ENCODE measurements at places on chromosomes 1 and 21. TPM values are rescaled to one million over a fixed set of nuclear protein-coding genes. Genes with fewer than 3 reads are reported as not detected.
A peak's percentile ranks its signal among the peaks of the same experiment; 100 is the strongest.

FAM72C gene
- 10.8 TPM for total RNA-seq

DNA sequence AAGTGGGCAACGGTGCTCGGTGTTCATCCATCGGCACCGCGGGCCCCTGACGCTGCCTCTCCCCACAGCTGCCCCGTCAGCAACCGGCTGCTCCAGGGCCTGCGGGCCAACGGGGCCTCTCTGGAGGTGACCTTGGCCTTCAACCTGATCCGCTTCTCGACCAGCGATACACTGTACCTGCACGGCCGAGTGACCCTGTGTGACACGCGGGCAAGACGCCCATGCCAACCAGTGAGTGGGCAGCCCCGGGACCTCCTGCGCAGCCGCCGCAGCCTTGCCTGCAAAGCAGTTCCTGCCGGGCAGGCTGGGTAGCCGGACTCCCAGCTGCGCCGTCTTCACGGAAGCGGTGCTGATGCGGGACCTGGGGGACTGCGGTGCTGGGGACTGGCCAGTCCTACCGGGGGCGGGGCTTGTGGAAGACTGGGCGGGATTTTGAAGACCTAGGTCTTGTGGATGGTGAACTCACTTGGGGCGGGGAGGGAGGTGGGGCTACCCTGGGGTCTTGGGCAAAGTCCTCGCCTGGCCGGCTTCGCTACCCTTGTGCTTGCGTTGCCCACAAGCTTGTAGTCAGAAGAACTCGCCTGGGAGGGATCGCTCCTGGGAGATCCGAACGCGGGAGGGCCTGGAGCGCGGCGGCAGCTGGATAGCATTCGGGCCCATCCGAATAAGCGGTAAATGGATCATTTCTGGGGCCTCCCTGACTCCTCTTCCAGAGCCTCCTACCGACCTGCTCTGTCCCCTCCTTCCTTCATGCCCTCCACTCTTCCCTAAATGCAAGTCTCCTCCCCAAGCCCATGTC, 8.8 kb upstream of the CEP85 start:
- peak; percentile 17 for DNase-seq

GRCh38 chr1:157279138-157279801, 141.1 kb upstream of the ETV3 start:
- DNase-seq, result no peak

DNA sequence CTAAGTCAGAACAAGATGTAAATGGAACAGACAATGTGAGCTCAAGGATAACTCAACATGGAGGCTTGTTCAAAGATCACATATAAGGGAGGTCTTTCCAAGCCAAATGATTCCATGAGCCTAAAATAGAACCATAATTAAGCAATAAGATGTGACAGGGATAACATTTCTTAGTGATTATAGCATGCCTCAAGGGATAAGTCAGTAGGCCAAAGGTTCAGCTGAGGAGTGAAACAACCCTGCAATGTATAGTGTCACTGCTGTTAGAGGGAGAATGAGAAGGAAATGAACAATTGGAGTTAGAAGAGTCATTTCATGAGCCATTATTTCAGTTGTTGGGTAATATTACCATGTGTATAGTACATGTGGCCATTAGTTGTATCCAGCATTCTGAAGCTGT, 25.0 kb downstream of the GORAB start:
- DNase-seq, result no peak

DNA sequence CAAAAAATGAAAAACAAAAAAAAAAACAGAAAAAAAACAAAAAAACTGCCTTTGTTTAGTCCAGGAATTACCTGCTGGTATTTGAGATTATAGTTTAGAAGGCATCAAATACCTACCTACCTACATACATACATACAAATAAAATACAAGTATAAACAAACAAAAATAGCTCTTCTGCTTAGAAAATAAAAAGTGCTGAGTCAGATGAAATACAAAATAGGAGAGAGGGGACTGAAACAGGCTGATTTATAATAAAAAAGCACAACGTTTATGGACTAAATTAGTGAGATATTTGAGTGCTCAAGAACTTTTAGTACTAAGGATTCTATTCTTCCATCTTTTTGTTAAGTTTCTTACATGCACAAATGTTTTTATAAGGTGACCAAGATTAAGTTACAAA, 980.8 kb downstream of the PLA2G4A start:
- DNase-seq, result no peak

- DNase-seq, result no peak
Observed at GRCh38 chr1:154186852-154187501, 4.9 kb downstream of the TPM3 start.

DNA sequence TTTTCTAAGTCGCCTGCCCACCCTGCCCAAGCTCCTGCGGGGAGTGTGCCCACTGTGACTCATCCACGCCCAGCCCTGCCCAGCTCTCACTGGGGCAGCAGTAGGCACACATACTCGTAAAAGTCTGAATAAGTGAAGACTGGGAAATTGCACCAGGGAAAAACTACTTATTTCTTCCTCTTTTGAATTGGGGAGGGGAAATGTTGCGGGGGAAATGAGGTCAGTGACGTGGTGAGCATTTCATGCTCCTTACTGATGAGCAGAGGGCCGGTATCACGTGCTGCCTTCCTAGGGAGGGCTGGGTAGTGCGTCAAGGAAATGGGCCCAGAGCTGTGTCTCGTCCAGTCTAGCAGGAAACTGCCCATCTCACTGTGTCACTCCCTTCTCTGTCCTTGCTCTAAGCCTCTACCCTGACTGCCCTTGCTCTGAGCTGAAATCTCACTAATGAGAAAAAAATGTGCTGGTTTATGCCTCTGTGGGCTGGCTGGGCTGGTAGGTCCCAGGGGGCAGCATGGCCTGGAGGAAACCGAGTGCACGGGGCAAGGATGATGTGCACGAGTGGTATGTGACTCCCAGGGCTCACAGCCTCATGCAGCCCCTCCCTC, 13.5 kb upstream of the TNFRSF1B start:
- DNase-seq, result no peak
